ENCODE measurements at places on chromosomes 2 and 18. TPM values are rescaled to one million over a fixed set of nuclear protein-coding genes. Genes with fewer than 3 reads are reported as not detected.
A peak's percentile ranks its signal among the peaks of the same experiment; 100 is the strongest.

- no peak for DNase-seq
Measured at GRCh38 chr2:241730671-241731293, 3.6 kb upstream of the D2HGDH start.

DNA sequence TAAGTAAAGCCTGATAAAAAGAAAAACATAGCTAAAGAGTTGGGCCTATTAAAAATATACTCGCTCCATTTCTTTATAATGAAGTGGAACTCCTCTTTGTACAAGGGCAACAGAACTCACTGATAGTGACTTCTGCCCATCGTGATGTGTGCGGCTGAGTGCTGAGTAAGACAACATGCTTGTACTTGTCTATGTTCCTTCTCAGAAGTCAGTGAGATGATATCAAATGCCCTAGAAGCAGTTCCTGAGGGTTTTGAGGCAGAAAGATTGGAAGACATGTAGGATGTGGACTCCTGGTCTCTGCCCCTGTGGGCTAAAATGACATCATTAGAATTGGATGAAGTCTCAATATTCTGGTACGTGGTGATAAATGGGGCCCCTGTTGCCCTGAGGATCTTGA is 73.8 kb downstream of the USP40 start:
- no peak for DNase-seq

GRCh38 chr2:20356042-20356441 is 5.4 kb upstream of the PUM2 start:
- DNase-seq, result no peak

The ADAM23 gene
- 21.3 TPM for total RNA-seq

DNA sequence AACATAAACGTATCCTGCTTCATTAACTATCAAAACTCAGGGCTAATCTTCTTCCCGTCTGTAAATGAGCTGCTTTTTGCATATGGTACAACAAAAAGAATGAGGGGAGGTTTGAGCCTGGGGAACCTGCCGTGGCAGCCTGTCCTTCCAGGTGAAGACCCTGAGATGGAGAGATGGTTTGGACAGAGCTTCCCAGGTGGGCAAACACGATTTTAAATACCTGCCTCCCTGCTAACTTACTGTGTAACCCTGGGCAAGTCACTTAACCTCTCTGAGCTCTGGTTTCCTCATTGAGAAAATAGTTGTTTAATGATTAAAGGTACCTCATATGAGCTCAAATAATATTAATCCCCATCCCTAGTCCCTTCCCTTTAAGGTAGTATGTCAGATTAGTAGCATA is 9.0 kb downstream of the EMX1 start:
- no peak for DNase-seq

GRCh38 chr2:140349695-140350094 is 1569.5 kb upstream of the NXPH2 start:
- no peak for DNase-seq

DNA sequence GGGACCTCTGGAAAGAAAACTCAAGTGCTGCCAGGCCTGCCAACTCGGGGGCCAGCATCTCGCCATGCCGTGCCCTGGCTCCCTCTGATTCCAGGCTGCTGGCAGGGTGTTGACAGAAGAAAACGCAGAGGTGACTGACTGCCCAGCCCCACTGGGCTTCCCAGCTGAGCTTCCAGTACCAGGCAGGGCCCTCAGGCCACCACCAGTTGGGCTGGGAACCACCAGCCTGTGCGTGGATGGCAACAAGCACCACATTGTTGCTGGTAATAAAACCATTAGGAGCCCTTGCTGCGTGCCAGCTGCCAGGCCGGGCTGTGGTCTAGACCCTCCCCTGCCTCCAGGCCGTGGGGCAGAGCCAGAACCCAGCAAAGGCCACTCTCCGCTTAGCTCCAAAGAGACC is 9.2 kb downstream of the DNMT3A start:
- DNase-seq, result no peak

The WDSUB1 gene
- 11.2 TPM for total RNA-seq

The ZSWIM2 gene
- total RNA-seq, result not detected

DNA sequence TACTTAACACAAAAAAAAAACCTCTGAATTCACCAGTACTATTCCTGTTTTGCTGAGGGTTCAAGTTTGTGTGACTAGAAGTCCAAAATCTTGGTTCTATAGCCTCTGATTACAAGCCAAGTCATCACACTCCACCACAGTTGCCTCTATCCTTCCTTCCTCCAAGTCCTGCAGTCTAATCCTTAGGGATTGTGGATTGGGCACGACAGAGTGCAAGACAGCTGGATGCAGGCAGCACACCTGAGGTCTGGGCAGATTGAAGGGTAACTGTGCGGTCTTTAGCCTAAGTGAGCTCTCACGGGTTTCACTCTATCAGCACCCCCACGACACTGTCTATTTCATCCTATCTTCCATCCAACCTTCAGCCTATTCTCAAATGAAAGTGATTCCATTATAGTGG is 299.4 kb upstream of the ID2 start:
- no peak for DNase-seq

DNA sequence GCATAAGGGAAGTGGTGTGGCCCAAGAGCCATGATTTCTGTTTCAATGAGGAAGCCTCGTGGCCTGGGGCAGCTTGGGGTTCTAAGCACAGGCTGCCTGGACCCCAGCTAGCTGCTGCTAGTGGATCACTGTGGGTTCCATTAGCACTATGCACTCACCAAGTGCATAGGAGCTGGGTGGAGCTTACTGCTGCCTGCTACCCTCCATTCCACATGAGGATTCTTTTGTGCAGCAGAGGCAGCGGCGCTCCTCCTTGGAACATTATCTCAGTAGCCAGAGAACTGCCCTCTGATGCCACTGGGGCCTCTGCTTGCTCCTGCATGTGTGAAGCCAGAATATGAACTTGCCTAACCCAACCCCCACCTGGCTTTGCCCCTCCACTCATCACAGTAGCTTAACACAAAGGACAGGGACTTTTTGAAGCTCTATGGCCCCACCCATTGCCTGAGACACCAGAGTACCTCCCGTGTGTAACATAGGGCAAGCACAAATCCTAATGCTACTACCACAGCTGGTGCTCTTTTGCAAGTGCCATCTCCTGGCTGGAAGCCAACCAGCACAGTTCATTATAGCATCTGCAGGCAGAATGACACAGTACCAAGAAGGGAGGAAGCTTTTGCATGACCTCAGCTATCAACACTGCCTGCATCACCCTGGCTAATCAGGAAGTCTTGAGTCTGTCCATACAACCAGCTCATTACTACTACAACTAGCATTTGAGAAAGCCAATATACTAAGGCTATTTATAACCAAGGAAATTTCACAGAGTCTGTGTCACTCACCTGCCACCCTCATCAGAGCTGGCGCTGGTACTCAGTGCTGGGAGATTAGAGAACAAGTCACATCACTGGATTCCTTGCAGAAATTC is 297.0 kb upstream of the GULP1 start:
- peak; percentile 87 for DNase-seq

The CCDC121 gene
- 5.7 TPM for total RNA-seq

DNA sequence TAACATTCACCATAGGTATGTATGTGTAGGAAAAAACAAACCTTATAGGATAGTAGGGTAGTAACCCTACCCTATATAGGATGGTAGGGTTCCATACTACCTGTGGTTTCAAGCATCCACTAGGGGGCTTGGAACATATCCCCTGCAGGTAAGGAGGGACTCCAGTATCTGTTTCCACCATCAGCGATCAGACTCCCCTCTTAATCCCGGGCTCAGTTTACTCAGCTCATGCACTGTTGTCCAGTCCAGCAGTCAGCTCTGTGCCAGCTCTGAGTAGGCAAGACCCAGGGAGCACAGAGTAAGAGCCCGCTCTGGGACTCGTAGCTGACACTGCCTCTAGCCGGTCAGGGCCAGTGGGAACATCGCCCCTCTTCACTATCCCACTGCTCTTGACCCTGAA is 61.7 kb downstream of the MEX3C start:
- no peak for DNase-seq

DNA sequence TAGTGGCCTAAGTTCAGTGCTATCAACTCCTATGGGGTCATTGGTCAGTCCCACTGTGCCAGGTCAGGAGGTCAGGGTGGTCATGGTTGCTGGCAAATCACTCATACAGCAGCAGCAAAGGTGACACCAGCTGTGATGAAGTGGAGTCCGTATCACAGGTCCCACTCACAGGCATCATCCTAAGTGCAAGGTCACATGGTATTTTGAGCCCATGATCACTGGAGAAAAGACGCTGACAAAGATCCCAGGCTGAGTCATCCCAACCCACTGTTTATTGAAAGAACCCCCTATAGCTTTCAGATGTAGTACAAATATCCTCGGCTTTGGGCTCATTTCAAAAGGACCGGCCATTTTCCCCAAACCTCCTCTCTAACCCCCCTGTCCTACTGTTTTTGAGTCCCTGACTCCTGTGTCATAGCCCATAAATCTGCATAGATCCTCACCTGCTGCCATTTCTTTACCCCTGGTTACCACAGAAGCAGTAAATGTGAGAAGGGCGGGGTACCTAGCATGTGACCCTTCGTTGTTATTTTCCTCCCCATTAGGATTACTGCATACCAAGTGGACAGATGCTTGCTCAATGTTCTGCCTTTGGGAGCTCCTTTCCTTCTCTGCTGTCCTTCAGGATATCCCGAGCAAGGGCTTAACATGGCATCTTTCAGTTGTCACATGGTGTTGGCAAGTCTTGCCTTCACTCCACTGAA is 107.7 kb downstream of the COL6A3 start:
- no peak for DNase-seq

The ECEL1 gene
- total RNA-seq, result 0.31 TPM

GRCh38 chr2:237260686-237261085 is 153.3 kb downstream of the COL6A3 start:
- no peak for DNase-seq

The RESP18 gene
- not detected for total RNA-seq

The ZNF396 gene
- total RNA-seq, result 1.5 TPM

The RFTN2 gene
- total RNA-seq, result 20.4 TPM

The NEU2 gene
- total RNA-seq, result not detected
